ENCODE measurements at places on chromosomes 16 and 17.

DNA sequence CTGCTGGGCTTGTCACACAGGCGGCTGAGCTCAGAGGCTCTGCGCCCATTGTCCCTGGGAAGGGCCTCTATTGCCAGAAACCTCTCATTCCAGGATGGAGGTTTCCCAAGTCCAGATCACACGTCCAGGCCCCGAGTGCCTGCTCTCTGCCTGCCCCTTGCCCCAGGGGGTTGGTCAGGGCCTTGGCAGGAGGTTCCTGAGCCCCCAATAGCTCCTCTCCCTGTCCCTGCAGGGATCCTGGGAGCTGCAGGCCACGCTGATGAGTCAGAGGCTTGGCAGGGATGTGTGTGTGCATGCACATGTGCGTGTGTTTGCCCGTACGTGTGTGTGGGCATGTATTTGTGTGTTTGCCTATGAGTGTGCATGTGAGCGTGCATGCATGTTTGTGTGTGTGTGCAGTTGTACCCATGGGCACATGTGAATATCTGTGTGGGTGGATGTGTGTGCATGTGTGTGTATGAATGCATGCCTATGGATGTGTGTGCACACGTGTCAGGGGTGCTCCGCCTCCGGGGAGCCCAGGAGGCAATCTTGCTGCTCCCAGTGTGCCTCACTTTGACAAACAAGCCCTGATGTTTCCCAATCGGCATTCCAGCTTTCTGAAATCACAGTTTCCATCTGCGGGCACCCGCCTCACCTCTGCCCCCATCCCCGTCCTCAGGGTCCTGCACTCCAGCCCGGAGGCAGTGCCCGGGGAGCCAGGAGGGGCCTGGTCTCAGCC lies 98.4 kb upstream of the GSE1 start:
- no peak for DNase-seq

- no peak for DNase-seq
Observed at GRCh38 chr16:58451945-58452401, 48.0 kb upstream of the NDRG4 start.

DNA sequence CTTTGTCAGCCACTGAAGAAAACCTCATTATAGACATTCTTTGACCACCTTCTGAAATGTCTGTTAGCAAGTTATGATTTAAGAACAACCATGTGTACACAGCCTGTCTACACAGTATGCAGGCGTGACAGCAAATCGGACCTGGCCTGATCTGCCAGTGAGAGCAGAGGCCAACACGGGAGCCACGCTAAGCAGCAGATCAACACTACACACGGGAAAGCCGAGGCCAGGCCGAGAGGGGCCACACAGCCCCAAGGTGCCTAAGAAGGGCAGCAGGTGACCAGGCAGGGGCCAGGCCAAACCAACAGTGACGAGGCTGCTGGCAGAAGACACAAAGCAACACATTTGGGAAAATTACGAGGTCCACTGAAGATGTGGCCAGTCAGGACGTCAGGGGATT lies 16.3 kb upstream of the FAAP100 start:
- DNase-seq, result no peak

GRCh38 chr16:79994418-79994817 lies 393.9 kb upstream of the MAF start:
- DNase-seq, result no peak

GRCh38 chr16:84652566-84652965 lies 4.3 kb downstream of the KLHL36 start:
- peak; percentile 71 for DNase-seq

DNA sequence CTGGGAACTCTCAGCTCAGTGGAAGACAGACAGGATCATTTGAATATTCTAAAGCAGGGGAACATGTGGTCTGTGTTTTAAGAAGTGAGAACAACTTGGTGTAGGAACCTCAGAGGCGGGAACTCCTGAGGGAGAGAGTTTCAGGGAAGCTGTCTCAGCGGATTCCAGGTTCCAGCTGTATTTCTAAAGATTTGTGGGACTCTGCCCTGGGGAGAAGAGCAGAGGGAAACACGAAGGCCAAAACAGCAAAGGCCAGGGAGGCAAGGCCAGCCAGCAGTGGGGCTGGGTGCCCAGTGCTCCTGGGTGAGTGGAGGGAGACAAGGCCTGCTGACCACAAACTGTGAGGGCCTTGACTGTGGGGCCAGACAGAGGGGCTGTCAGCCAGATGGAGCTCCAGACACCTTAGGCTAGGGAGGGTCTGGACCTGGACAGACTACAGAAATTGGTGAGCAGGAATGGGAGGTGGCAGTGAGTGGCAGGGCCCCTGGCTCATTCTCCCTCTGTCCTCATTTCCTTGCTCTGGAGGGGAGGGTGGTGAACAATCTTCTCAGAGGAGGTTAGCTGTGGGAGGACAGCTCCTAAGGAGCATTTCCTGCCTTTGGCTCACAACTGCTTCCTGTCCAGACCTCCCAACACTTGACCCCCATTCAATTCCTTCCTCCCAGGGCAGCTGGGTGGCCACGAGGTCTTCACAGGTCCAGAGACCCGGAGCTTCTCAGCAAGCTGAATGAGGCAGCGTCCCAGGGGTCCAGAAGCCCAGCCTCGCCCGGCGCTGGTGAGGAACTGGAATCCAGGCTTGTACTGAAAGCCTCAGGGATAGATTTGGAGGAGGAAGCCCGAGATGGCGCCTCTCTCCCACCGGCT lies 21.0 kb upstream of the FZD2 start:
- no peak for DNase-seq

GRCh38 chr17:56774650-56775049 lies 59.1 kb downstream of the C17orf67 start:
- DNase-seq, result no peak

GRCh38 chr16:22670551-22671041 lies 143.4 kb upstream of the HS3ST2 start:
- DNase-seq, result no peak

- DNase-seq, result no peak
Observed at GRCh38 chr17:43945074-43945829, 3.0 kb upstream of the PPY start.

DNA sequence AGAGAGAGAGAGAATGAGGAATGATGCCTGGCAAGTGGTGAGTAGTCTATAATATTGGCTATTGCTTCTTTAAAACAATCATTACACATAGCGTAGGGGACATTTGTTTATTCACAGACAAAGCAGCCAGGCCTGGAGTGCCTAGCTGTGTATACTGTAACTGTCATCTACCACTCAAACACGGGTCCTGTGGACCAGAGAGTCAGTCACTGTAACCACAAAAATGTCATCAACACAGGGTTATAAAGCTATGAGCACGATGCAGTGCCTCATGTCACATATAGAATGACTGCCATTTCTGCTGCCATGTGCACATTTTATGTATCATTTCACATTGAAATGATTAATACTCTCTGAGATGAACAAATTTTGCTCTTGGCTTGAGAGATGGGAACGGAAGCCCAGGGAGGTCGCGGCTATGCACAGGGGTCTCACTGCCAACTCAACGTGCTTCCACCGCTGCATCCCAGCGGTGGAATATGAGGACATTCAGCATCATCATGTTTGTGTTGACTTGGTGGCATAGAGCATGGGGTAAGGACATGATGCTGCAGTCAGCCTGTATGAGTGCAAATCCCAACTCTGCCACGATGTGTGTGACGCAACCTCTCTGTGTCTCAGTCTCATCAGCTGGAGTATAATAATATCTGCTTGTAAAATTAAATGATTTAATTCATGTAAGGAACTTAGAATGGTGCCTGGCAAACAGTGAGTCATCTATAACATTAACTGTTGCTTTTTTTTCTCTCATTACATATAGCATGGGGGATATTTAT lies 3.3 kb downstream of the MT1H start:
- DNase-seq, result no peak

- DNase-seq, result no peak
Observed at GRCh38 chr17:63240106-63240505, 206.0 kb downstream of the CYB561 start.

DNA sequence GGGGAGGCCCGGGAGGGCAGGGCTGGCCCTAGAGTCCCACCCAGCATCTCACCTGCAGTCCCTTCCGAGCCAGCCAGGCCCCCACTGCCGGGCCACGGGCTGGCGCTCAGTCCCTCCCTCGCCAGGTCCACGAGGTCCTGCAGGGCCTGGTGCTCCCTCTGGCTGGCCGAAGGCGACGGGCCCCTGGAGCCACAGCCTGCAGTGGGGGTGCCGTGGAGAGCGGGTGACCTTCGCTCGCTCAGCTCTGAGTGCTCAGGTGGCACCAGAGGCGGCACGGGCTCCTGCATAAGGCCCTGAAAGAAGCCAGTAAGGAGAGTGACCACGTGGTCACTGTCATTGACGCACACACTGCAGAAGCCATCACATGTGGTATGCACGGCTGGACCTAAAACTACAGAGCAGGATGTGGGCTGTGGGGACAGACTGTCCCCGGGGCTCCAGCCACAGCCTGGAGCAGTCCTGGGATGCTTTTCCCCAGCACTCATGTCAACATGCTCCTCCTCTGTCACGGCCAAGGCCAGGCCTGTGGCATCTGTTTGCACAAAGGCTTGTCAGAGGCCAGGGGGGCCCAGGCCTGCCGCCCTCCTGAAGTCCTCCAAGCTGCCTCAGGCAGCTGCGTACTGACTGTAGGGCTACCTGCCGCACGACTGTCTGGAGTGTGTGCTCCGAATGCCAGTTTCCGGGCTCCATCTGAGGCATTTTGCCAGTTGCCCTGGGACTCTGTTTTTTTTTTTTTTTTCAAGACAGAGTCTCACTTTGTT lies 15.1 kb downstream of the SLX4 start:
- no peak for DNase-seq

- peak; percentile 64 for DNase-seq
Observed at GRCh38 chr17:48543107-48543853, 1.6 kb downstream of the HOXB2 start.

- no peak for DNase-seq
Observed at GRCh38 chr17:28087743-28088142, 45.3 kb downstream of the NLK start.

DNA sequence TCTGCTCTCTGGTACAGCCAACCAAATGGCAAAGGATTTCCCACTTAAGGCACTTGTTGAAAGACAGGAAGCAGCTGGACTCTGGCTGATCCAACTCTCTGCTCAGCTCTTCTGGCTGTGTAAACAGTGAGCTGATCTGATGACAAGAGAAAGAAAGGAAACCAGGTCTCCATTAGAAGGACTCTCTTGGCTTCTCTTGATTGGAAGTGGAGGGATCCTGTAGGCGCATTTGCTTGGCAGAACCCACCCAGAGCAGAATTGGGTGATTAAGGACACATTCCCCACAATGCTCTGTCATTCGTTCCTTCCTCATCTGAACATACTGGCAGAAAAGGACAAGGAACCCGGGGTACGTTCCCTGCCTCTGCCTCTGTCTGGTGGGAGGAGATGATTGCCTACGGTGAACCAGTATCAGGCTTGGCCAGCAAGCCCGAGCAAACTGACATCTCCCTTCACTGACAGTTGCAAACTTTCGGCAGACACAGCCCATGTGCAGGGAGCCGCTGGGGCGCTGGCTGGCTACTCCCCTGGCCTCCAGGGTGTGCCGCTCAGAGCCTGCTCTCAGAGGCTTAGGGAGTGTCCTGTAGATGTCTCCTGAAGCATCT lies 29.1 kb downstream of the LDHD start:
- DNase-seq, result no peak

DNA sequence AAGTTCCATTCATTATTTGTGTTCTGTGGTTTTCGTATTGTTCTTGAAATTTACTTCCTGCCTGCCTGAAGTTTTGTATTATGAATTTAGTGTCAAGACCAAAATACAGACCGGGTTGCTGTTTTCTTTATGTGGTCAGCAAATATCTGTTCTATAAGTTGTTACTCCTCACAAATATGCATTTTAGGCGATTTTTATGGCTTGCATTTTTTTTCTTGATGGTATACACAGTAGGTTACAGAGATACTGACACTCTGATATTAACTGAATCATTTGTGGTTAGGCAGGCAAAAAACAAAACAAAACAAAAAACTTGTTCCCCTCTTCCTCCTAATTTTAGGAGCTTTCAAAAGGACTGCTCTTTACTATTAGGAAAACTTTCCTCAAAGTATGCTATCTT lies 52.6 kb downstream of the BCAS3 start:
- no peak for DNase-seq

DNA sequence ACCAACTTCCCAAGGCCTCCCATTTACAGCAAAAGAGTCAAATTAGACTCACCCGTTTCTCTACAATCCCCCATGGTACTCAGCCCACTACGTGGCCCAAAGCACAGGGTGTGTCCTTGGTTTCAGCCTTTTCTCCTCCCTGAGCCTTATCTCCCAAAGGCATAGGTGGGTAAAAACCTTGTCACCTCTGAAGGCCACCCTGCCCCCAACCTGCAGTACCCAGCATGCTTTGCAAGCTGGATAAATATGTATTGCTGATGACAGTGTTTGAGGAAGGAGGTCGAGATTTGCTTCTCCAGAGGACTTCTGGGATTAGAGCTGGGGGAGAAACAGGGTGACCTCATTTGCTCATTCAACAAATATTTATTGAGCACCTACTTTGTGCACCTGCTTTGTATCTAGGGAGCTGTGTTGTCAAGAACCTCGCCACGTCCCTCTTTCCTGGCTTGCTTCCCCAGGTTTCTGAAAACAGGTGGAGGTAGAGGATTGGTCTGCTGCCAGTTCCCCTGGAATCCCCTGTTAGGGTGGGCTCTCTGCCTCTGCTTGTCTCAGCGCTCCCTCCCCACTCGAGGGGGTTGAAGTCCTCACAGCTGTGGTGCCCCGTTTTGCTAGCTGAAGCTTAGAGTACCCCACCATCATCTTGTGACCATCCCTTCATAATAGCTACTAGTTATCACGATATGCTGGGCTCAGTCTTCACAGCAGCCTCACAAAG lies 3.0 kb downstream of the LASP1 start:
- DNase-seq, result no peak

GRCh38 chr17:19987897-19988296 lies 10.3 kb upstream of the AKAP10 start:
- DNase-seq, result no peak

Data from natural killer cell (primary cell).